GM23338 (cell line): ENCODE measurements at places on chromosomes 11 and 22.

GRCh38 chr11:125263268-125263790 is 98.8 kb downstream of the PKNOX2 start:
- no peaks in the 10 kb centered on the region for H3K36me3 ChIP-seq
- no peak overlapping the region for H3K27ac ChIP-seq
- DNase-seq: peak; percentile 98

GRCh38 chr11:70226967-70227366 is 23.9 kb downstream of the FADD start:
- no peaks in the 10 kb centered on the region for H3K36me3 ChIP-seq
- no peaks in the 10 kb centered on the region for H3K27me3 ChIP-seq
- H3K4me3 ChIP-seq: no peak overlapping the region

- H3K27me3 ChIP-seq: no peaks in the 10 kb centered on the region
- H3K4me3 ChIP-seq: no peak overlapping the region
- DNase-seq: no peak
- no peak overlapping the region for H3K27ac ChIP-seq
- H3K4me1 ChIP-seq: peaks cover 19% of the 10 kb centered on the region
Observed at GRCh38 chr11:132052342-132052741, 681.9 kb downstream of the NTM start.

DNA sequence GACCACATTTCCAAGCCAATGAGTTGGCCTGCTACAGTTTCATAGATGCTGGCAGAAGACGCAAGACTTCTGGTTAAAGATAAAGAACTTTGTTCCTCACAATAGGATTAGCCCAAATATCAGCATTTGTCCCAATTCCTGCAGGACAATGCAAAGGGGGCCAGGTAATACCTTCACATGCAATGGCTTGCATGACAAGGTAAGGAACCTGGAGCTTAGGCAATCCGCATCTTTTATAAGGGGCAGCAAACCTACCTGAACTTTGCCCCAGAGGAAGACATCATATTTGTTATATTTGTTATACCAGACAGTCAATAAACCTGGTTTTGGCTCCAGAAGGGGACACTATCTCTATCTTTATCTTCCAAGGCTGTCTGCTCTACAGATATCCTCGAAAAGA is 5.3 kb downstream of the P2RY6 start:
- H3K27me3 ChIP-seq: no peaks in the 10 kb centered on the region
- DNase-seq: no peak
- no peak overlapping the region for H3K27ac ChIP-seq
- H3K4me3 ChIP-seq: no peak overlapping the region
- H3K4me1 ChIP-seq: 0 out of 2 replicates have a peak, but pooled peaks cover 4% of the 10 kb centered on the region
- no peaks in the 10 kb centered on the region for H3K36me3 ChIP-seq

DNA sequence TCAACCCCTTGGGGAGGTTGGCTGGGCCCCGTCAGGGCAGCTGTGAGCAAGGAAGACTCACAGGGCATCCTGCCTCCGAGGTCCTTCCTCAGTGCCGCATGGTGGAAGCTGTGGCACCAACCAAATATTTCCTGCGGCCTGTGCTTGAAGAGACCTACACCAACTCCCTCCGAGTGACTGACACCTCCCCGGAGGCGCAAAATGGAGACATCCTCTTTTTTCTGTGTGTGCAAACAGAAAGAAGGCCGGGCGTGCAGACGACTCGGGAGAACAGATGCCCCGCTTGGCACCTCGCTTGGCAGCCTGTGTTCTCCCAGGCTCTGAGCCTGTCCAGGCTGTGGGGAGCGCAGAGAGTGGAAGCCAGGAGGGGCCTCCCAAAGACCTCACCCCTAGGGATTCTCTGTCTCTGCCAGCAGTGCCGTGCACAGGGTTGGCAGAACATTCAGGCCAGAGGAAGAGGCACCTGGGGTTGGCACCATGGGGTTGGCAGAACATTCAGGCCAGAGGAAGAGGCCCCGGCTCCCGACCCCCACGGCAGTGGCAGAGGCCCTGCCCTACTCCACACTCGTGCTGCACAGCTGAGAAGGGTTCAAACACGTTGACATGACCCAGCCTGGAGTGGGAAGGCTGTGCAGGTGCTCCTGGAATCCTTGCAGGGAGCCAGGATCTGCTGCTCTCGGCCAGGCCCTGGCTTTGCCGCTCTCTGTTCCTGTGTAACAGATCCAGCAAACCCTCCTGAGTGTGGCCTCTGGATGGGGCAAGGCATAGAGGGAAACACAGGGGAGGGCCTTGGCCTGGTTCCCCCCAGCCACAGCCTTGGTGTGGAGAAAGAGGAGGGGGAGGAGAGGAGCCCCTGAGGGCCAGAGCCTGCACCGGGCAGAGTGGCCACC is 805.5 kb downstream of the BRD1 start:
- H3K36me3 ChIP-seq: no peaks in the 10 kb centered on the region
- no peak overlapping the region for H3K4me3 ChIP-seq
- H3K27me3 ChIP-seq: no peaks in the 10 kb centered on the region
- no peaks in the 10 kb centered on the region for H3K4me1 ChIP-seq

DNA sequence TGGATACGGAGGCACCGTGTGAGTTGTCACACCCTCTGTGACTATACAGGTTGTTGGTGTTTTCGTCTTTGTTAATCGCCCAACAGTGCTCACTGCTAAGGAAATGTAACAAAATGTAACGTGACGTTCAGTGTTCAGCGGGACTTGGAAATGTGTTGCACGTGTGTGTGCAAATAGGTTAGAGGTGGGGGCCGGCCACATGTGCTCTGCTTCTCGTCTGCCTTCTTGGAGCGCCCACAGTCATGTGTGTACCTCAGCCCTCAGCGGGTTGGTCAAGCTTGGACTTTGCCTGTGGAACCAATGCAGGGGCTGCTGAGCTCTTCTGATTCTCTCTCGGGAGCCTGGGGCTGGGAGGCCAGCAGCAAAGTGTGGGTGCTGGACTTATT is 7.4 kb upstream of the SMIM38 start:
- peaks cover 16% of the 10 kb centered on the region for H3K4me1 ChIP-seq
- H3K36me3 ChIP-seq: no peaks in the 10 kb centered on the region; the same call in 1 of the 2 replicates
- H3K27me3 ChIP-seq: no peaks in the 10 kb centered on the region
- H3K4me3 ChIP-seq: no peak overlapping the region

- no peak overlapping the region for H3K27ac ChIP-seq
- H3K36me3 ChIP-seq: no peaks in the 10 kb centered on the region
- H3K4me3 ChIP-seq: no peak overlapping the region
Observed at GRCh38 chr11:68201492-68201891, 11.6 kb downstream of the KMT5B start.

DNA sequence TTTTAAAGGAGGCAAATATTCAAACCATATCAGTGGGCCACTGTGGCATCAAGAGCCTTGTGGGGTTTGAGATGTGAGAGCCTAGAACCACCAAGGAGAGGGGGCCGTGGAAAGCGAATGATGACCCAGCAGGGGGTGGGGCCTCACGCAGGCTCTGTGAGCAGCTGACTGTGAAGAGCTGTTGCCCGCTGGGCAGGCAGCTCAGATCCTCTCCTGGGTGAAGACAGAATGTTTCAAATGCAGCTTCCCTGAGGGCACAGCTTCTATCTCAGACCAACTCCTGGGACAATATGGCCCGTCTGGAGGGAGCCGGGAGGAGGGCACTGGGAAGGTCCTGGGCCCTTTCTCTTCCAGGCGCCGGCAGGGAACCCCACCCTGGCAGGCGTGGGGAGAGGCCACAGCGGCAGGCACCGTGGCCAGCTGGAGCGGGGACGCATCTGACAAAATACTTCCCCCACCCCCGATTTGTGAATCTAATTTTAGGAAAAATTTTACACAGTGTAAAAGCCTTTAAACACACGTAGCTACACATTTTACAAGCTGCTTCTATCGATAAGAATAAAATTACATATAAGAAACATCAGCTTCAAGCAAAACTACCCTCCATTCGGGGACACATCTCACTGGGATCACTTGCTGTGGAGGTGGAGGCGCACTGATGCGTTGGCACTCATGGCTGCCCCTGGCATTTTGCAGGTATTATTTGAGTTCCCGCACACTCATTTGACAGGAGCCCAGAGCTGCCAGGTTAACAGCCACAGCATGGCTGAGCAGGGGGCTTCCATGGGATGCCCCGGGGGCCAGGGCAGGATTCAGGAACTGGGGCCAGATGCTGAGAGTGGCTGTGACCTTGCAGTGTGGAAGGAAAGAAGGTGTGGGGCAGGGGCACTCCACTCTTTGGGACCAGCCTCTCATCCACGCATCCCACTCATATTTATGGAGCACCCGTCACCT is 40.3 kb downstream of the PARVG start:
- no peak for DNase-seq
- H3K27me3 ChIP-seq: no peaks in the 10 kb centered on the region

DNA sequence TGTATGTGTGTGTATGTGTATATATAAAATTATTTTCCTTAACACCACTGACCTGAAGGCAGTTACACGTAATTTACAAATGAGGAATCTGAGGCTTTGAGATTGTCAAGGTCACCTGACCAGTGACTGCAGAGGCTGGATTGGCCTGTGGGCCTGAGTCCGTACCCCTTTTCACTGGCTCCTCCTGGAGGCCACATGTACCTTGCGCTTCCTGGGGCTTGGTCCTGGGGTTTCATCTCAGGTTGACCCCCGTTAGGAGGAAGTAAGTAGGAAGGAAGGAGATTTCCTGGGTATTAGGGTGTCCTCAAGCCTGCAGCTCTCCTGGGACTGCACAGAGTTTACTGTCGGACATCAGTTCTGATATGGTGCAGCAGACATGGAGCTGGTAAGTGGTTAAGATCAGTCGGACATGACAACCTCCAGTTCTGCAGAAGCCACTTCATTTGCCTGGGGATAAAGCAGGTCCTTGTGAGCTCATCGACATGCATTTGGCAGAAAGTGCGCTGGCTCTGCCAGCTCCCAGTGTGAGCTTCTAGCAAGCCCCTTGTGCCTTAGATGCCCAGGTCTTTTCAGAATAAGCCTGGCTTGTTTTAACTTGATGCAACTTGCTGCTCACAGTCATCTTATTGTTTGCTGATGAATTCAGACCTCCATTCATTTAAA is 36.6 kb downstream of the ST3GAL4 start:
- H3K36me3 ChIP-seq: no peaks in the 10 kb centered on the region
- H3K27me3 ChIP-seq: no peaks in the 10 kb centered on the region
- H3K4me3 ChIP-seq: no peak overlapping the region
- peak; percentile 75 for DNase-seq

- DNase-seq: peak; percentile 72
- H3K27ac ChIP-seq: no peak overlapping the region
- no peaks in the 10 kb centered on the region for H3K27me3 ChIP-seq
- no peaks in the 10 kb centered on the region for H3K36me3 ChIP-seq
- H3K4me3 ChIP-seq: no peak overlapping the region
Observed at GRCh38 chr11:120722524-120722923, 211.0 kb downstream of the GRIK4 start.

DNA sequence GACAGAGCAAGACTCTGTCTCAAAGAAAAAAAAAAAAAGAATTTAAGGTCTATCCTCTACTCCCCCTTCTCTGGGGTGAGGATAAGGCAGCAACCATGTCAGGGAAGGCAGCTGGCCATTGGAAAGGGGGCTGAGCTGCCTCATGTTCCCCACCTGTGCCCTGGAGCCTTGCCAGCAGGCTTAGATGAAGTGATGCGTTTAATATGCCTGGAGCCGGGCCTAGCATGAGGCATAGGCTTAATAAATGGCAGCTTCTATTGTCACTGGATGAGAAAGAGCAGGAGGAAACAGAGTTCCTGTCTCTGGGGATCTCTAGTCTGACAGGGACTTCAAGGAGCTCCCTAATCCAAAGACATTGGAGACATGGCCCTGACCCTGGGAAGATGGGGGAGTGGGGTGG is 3.2 kb upstream of the KCNE3 start:
- no peak overlapping the region for H3K27ac ChIP-seq
- peaks cover 11% of the 10 kb centered on the region; the same call in 1 of the 2 replicates for H3K27me3 ChIP-seq
- no peaks in the 10 kb centered on the region for H3K36me3 ChIP-seq
- H3K4me1 ChIP-seq: peaks cover 13% of the 10 kb centered on the region
- no peak for DNase-seq
- no peak overlapping the region for H3K4me3 ChIP-seq
